Posterior cingulate gyrus (tissue), 11 donors: ENCODE measurements at places on chromosomes 2 and 18.

DNA sequence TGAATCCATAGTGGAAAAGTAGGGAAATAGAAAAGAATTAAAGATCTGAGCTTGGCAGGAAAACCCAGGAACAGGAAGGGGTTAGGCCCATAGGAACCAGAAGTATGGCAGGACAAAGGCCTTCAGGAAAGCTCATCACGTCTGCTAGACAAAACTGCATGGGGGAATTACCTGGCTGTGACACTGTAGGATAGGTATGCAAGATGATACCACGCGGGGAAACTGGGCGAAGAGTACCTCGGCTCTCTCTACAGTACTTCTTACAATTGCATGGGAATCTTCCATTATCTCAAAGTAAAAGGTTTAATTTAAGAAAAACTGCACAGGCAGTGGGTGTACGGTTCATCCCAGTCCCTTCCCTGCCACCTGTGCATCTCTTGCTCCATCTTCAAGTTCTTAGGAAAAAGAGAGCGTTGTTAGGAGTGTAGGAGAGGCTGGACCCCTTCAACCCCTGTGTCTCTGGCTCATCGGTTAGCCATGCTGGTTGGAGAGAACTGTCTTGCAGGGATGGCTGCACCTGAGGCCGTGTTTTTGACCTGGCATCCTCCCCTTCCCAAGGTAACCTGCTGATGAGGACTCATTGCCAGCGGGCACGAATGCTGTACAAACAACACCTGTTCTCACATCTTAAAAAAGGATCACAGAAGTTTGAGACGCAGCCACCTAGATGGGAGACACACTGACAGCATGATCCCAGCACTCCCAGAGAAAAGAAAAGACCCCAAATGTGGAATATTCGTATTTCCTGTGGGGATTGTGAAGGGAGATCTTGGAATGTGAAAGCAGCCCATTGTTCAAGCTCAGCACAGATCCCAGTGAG is 120.5 kb upstream of the COPS8 start:
- no peak for DNase-seq

- no peak for DNase-seq
These were observed 453 bp downstream of the KCNJ3 start for GRCh38 chr2:154698721-154699574.

GRCh38 chr2:107728586-107728985 is 98.1 kb upstream of the RGPD4 start:
- no peak for DNase-seq

GRCh38 chr2:148901142-148901541 is 26.1 kb downstream of the KIF5C start:
- no peak for DNase-seq

- DNase-seq, result no peak
These were observed 97.0 kb upstream of the FN1 start for GRCh38 chr2:215532844-215533243.

GRCh38 chr2:71833855-71834560 is 313.7 kb downstream of the CYP26B1 start:
- no peak for DNase-seq

DNA sequence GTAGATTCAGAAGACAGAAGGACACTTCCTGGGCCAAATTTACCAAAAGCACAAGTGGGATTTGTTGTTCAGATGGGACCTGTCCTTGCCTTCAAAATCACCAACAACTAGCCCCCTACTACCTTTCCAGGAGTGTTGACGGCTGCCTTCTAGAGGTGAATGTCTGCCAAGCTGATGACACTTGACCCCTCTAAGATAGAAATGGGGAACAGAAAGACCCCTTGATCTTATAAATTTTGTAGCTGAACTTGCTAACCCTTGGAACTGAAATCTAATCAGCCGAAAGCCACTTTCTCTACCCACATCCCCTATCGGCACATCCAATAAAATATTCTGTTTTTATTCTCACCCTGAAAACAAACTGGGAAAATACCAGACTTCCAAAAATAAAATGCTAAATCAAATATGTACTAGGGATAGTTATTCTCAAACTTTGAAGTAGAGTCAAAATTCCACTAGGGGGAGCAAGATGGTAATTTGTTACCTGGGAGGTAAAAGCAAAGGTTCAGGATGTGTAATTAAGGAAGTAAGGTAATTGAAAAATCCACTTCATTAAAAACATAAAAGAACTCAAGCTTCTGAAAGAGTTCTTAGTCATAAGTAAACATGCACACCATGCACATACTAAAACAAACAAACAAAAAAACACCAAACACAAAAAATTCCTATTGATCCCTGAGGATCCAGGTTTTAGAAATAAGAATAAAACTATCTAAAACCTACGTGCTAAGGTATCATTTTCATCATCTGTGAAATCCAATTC is 119.2 kb downstream of the ANKRD44 start:
- no peak for DNase-seq

GRCh38 chr18:74980669-74981068 is 228.3 kb downstream of the PTGR3 start:
- no peak for DNase-seq

DNA sequence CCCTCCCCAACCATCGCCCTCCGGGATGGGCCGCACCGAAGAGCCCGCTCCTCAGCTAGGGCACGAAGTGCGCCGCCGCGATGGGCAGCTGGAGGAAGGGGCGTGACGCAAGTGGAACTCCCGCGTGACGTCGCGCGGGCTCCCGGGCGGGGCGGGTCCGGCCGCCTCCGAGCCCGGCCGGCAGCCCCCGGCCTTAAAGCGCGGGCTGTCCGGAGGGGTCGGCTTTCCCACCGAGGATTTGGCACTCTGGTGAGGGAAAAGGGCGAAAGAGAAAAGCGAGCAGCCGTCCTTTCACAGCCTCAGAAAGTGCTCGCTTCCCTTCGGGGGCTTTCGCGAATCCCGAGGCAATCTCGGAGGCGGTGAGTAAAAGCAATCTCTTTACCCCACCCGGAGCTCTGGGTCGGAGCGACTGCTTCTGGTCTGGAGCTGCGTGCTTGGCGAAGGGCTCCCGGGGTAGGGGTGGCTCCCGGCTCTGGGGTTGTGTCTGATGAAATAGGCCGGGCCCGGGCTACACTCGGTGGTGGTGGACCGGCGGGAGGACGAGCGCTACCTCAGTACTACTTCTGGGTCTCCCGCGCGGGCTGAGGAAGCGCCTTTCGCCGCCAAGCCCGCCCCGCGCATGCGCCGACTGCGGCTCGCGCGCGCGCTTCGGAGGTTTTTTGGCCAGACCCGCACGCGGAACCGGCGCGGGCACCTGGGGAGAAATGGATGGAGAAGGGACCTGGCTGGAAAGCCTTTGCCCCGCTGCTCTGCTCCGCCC is at the start of gene RBBP8:
Gene RBBP8 (plus strand): TSS at position 123 of the 760 bp plus-strand sequence. CDS start 3,524 bp downstream, outside the sequence.
- peak; percentile 79 for DNase-seq

DNA sequence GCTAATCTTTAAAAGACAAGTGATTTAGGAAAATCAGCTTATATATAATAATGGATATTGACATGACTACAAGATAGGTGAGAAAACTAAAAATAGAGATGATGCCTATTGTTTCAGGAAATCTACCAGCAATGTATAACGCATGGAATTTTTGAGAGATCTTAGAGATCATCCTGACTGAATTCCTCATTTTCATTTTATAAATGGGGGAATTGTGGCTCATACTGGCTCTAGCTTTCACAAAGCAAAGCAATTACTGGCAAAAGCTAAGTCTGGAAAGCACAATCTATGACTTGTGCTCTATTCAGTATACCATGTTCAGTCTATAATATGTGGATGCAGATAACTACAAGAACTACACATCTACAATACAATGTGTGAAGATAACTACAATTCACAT is 51.9 kb upstream of the FANCL start:
- DNase-seq, result no peak

DNA sequence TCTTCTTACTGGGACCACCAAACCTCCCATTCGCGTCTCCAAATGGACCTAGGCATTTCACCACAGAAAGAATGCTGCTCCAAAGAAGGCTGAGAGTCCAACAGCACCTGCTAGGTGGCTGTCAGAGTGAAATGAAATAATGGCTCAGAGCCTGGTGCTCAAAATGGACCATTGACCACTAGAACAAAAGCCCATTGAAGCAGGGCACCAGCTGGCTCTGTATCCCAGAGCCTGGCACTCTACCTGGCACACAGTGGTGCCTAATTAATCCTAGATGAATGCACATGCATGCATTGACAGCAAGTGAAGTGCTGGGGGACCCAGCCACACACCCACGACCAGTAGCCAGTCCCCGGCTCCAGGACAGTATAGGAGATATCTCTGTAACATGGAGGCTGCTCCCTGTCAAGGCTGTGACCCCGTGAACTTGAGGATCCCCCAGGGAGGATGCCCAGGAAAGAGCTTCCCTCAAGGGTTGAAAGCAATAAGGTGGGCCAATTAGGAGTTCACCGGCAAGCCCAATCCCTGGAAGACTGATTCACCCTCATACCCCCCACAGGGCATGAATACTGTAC is 261.3 kb downstream of the TNS1 start:
- DNase-seq, result no peak

GRCh38 chr2:138190999-138191398 is 226.7 kb downstream of the HNMT start:
- no peak for DNase-seq

- no peak for DNase-seq
These were observed 26.5 kb downstream of the LYPD6B start for GRCh38 chr2:149064856-149065630.

GRCh38 chr2:148670773-148671172 is 26.2 kb downstream of the EPC2 start:
- no peak for DNase-seq

DNA sequence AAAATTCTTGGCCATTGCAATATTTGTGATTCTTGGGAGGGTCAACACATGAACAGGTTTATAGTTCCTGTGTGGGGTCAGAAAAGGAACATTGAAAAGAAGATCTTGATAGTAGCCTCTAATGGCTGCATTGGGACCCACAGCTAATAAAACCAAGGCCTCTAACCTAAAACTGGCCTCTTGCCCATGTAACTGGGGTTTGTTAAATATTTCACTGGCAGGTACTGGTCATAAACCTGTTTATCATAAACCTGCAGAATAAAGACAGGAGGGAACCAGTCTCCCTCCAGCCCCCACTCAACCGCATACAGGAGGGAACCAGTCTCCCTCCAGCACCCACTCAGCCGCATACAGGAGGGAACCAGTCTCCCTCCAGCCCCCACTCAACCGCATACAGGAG is 125.3 kb downstream of the PXDN start:
- no peak for DNase-seq

- DNase-seq, result no peak
These were observed 344.3 kb upstream of the KCNH7 start for GRCh38 chr2:163182764-163183354.

GRCh38 chr2:170742896-170743529 is 27.2 kb upstream of the ERICH2 start:
- DNase-seq, result no peak

DNA sequence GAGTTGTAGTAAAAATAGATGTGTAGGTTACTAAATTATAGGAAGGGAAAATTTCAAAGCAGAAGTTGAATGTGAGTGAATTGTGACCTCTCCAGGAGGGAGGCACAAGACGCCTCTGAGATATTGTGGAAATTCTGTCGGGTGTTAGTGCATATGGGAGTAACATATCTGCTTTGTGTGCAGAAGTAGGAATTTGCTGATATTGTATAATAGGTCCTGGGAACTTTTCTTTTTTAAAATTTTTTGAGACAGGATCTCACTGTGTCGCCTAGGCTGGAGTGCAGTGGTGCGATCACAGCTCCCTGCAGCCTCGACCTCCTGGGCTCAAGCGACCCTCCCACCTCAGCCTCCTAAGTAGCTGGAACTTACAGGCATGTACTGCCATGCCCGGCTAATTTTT is 34.7 kb downstream of the UBXN4 start:
- no peak for DNase-seq

GRCh38 chr2:151634736-151635467 is 99.4 kb downstream of the NEB start:
- no peak for DNase-seq

GRCh38 chr18:73656691-73657090 is 490.9 kb downstream of the FBXO15 start:
- DNase-seq, result no peak

DNA sequence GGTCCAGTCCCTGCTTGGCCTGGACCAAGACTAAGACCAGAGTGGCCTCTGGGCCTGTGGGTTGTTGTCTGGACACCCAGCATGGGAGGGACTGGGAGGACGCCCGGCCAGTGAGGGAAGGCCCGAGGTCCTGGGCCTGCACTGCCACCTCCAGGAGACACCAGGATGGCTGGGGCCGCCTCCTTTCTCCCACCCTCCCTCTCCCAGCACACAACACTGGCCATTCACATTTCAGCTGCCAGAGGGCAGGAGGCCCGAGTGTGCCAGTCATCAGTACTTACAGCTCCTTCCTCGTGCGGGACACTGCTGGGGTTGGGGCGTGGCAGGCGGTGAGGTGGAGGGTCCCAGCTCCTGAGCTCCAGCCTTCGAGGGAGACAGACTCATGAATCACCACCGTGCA is 133.5 kb downstream of the ASB1 start:
- no peak for DNase-seq

- no peak for DNase-seq
These were observed 119.3 kb upstream of the GYPC start for GRCh38 chr2:126536605-126537200.

DNA sequence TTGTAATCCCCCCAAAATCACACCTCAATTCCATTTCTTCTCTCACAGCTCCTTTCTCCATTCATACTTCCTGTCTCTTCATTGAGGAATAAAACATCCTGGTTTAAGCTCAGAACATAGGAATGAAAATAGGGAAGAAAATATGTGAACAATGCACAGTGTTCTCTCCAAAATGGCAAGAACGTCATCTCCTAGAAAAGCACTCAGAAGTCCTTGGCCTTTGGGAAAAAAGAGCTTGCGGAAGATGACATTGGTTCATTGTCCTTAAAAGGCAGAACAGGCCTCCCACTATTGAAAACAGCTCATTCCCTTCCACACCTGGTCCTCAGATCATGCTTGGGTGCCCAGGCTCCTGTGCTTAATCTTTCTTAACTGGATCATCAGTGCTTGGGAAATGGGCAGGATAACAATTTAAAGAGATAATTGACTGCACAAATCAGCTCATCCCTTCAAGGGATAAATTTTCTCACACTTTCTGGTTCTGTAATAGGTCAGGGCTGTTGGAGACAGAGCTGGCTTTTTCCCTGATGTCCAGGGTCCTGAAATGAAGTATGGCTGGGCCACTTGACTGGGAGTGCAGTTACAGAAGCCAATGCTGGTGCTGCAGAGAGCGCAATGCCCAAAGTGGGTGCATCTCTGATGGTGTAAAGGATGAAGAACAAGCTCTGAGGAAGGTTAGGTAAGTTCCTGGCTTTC is 69.2 kb downstream of the MARCHF4 start:
- DNase-seq, result no peak

DNA sequence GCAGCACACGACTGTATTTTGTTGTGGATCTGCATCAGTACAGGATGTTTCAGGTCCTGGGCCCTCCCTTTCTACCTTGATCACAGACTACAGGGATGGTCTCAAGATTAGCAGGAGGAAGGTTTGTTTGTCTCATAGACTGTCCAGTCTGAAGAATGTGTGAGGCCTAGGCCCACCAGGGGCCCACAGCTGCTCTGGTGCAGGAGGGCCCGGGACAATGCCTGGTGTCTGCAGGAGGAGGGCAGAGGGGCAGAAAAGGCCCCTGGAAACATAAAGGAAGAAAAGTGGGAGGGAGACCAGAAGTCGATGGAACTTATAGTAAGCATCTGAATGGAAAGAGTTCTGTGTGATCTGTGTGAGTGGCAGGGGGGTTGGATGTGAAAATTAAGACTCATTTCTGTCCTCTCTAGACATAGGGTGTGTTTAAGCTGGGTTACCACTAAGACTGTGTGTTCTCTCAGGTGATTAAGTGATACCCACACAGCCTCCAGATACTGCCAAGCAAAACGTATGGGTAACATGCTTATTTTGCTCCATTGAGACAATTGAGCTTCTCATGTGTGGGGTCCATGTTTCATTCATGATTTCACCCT is 33.4 kb upstream of the LPIN2 start:
- no peak for DNase-seq

- DNase-seq, result no peak
These were observed 194.5 kb downstream of the IKZF2 start for GRCh38 chr2:212956665-212957607.
